ENCODE measurements at places on chromosomes 16 and 17. TPM values are rescaled to one million over a fixed set of nuclear protein-coding genes. Genes with fewer than 3 reads are reported as not detected.
A peak's percentile ranks its signal among the peaks of the same experiment; 100 is the strongest.

- DNase-seq: peak; percentile 92
Observed at GRCh38 chr17:56699186-56699894, 105.8 kb downstream of the NOG start.

DNA sequence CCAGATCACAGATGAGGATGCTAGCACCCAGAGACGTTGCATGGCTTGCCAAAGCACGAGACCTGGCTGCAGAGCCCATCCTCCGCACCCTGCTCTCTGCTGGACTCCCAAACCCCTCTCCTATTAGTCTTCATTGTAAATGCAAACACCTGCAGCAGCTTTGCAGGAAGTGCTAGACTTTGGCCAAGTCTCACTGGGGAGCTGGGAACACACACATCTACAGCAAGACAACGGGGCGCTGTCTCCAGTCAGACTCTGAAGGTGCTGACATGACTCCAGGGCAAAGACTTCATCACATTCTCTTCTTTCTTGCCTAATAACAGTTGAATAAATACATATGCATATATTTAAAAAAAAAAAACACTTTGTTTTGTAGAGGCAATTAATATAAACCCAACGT is 43.8 kb downstream of the CYTH1 start:
- no peak for DNase-seq

DOC2B gene
- 8.5 TPM for total RNA-seq

AGRP gene
- total RNA-seq: not detected

KRTAP9-1 gene
- not detected for total RNA-seq

GRCh38 chr17:60305141-60305540 is 86.8 kb downstream of the USP32 start:
- no peak for DNase-seq

KRT33B gene
- total RNA-seq: not detected

DNA sequence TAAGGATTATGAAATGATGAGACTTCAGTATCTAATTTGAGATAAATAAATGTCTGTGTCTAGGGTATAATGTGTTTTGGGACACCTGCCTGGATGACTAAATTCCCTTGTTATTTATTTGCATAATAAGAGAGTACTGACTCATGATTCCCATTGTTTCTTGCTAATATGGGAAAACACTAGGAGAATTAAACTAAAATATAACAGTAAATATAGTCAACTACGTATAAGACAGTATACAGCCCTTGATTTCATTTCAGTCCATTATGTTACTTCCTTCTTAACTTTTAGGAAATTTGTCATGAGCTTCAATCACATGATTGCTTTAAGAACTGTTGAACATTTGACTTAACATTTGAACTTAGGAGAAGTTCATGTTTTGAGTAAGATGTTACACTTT is 62.4 kb downstream of the VMP1 start:
- DNase-seq: no peak

- DNase-seq: peak; percentile 65
Observed at GRCh38 chr17:36851250-36851649, 86.0 kb upstream of the LHX1 start.

BCAR1 gene
- total RNA-seq: 39.1 TPM

GRCh38 chr17:59372138-59372751 is 40.8 kb downstream of the YPEL2 start:
- DNase-seq: no peak

DNA sequence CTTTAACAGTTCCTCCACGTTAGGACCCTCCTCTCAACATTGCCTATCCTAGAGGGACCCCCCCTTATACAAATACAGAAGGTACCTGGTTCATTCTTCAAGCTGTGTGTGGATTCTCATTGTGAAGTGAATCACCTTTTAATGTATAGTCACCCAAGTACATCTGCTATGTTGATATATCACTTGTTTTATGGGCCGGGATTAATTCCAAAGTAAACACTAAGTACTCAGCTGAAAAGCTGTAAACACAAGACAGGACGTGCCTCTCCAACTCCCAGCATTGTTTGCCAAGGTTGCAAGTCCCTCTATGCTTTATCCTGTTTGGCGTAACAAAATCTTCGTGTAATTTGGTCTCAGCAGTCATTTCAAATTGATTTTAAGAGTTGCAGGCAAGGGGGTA is 123.6 kb downstream of the RBFOX1 start:
- no peak for DNase-seq

- DNase-seq: no peak
Observed at GRCh38 chr16:2496223-2497115, 17.3 kb upstream of the ATP6V0C start.

G6PC1 gene
- not detected for total RNA-seq

DNA sequence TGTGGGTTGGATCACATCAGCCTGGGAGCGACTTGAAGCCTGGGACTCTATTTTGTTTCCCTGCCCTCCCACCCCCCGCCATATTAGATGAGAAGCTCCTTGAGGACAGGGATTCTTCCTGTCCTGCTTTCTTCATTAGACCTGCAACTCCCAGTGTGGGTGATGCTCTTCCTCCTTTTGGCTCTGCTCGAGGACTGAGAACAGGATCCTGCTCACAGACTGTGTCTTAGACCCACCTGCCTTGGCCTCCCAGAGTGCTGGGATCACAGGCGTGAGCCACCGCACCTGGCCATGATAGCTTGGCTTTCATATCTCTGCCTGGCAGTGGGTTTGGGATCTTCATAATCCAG is 21.5 kb upstream of the TNS4 start:
- DNase-seq: no peak

NETO2 gene
- 54.7 TPM for total RNA-seq

CCL4L2 gene
- total RNA-seq: 0.63 TPM

DNA sequence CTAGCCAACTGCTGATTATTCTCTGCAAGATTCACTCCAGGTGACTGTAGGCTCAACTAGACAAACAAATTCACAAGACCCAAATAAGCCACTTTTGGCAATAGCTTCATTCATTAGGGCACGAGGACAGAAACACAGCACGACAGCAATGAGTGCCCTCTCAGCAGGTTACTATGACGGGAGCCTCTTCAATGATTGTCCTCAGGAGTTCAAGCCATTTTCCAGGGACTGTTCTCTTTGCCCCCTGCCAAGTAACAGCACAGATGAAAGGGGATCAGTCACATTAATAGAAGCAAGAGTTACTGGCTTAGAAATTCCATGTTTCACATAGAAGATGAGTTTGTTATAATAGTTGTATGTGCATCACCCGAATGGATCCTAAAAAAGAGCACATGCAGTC is 712.2 kb downstream of the CDH8 start:
- DNase-seq: no peak

GRCh38 chr16:53111078-53111791 is 56.4 kb downstream of the CHD9 start:
- DNase-seq: no peak

TMEM235 gene
- not detected for total RNA-seq

SHISA9 gene
- total RNA-seq: 0.46 TPM

GRCh38 chr16:49622421-49623402 is 233.2 kb downstream of the ZNF423 start:
- no peak for DNase-seq

STAT5A gene
- 18.7 TPM for total RNA-seq

DNA sequence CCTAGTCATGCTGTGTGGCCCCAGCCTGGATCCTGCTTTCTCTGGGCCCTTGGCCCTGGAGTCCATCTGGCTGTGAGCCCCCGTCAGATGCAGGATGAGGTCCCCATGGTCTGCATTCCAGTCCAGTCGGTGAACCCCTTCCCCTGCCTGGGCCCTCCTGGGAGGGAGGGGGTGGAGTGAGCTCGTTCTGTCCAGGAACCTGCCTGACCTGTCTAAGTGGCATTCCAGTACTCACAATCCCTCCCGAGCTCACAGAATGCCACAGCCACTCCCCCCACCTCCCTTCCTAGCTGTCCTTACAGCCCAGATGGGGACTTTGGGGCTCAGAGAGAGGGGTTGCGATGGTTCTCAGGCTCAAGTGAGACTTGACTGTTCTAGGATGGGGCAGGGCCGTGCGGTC is 15.5 kb downstream of the SPNS2 start:
- no peak for DNase-seq

DHX38 gene
- 70.0 TPM for total RNA-seq

CACNG4 gene
- 0.27 TPM for total RNA-seq

CES3 gene
- total RNA-seq: 0.29 TPM

DNA sequence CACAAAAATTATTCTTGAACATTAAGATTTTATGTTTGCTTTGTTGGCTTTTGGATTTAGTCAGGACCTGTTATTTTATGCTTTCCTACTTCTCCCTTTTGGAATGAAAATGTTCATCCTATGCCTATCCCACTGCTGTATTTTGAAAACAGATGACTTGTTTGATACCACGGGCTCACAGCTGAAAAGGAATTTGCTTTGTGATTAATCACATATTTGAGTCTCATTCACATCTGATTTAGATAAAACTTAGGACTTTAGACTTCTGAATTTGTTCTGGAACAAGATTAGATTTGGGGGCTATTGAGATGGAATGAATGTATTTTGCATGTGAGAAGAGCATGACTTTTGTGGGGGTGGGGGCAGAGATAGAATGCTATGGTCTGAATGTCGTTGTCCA is 1012.6 kb downstream of the CDH11 start:
- DNase-seq: no peak

- no peak for DNase-seq
Observed at GRCh38 chr17:56131431-56131830, 21.8 kb upstream of the ANKFN1 start.

All from Daoy (cell line).